ENCODE measurements at places on chromosomes 16 and 17.

GRCh38 chr17:5661491-5662125 is 77.3 kb upstream of the NLRP1 start:
- DNase-seq: no peak

GRCh38 chr17:20256144-20256543 is 211.2 kb downstream of the LGALS9B start:
- no peak for DNase-seq

DNA sequence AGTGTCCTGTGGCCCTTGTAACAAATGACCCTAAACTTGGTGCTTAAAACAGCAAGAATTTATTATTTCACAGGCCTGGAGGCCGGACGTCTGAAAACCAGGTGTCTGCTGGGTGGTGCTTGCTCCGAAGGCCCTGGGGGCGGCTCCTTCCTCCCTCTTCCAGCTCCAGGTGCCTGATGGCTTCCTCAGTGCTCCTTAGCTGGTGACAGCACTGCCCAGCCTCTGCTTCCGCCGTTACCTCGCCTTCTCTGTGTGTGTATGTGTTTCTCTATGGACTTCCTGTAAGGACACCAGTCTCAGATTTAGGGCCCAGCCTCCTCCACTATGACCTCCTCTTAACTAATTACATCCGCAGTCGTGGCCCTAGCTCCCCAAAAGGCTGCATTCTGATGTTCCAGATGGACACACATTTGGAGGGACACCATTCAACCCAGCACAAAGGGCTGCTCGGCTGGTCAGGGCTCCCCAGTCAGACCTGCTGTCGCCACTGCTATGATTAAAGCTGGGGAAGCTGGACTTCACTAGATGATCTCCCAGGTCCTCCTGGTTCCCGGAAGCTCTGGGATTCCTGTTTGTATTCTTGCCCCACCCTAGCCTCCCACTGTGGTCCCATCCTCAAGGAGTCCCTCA is 172.8 kb downstream of the IRF8 start:
- no peak for DNase-seq

DNA sequence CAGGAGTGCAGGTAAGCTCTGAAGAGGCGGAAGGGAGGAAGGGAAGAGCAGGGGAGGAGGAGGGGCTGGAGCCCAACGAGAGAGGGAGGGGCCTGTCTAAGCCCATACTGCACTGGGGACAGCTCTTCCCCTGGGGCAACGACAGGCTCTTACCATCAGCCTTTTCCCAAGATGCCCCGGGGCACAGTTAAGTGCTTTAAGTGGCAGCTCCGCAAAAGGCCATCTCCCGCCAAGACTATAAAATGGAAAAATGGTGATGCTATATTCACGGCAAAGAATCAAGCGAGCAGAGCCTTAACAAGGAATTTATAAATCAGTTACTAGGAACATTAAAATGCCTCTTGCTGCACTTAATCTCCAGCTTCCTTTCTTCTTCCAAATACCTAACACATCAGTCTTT is 110.2 kb upstream of the NLRP1 start:
- peak; percentile 59 for DNase-seq

GRCh38 chr16:75222271-75222783 is 3.5 kb downstream of the CTRB1 start:
- DNase-seq: no peak

- no peak for DNase-seq
Observed at GRCh38 chr17:44928136-44928535, 12.8 kb upstream of the GFAP start.

- DNase-seq: no peak
Observed at GRCh38 chr16:16126896-16127295, 96.4 kb downstream of the ABCC6 start.

DNA sequence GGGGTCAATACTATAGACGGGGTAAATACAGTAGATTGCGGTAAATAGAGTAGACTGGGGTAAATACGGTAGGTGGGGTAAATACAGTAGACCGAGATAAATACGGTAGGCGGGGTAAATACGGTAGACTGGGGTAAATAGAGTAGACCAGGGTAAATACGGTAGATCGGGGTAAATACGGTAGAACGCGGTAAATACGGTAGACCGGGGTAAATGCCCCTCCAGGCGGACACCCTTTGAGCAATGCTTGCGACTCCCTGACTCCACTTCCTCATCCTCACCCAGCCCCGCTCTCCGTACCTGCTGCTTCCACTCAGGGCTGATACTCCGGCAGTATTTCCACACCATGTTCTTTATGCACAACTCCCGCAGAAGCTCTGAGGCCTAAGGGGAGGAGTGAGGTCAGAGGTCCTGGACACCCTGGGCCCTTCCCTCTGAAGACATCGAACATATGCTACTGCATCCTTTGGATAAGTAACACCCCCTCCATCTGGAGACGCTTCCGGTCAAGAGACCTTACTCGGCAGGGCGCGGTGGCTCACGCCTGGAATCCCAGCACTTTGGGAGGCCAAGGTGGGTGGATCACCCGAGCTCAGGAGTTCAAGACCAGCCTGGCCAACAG is 13.3 kb upstream of the CRK start:
- DNase-seq: no peak

DNA sequence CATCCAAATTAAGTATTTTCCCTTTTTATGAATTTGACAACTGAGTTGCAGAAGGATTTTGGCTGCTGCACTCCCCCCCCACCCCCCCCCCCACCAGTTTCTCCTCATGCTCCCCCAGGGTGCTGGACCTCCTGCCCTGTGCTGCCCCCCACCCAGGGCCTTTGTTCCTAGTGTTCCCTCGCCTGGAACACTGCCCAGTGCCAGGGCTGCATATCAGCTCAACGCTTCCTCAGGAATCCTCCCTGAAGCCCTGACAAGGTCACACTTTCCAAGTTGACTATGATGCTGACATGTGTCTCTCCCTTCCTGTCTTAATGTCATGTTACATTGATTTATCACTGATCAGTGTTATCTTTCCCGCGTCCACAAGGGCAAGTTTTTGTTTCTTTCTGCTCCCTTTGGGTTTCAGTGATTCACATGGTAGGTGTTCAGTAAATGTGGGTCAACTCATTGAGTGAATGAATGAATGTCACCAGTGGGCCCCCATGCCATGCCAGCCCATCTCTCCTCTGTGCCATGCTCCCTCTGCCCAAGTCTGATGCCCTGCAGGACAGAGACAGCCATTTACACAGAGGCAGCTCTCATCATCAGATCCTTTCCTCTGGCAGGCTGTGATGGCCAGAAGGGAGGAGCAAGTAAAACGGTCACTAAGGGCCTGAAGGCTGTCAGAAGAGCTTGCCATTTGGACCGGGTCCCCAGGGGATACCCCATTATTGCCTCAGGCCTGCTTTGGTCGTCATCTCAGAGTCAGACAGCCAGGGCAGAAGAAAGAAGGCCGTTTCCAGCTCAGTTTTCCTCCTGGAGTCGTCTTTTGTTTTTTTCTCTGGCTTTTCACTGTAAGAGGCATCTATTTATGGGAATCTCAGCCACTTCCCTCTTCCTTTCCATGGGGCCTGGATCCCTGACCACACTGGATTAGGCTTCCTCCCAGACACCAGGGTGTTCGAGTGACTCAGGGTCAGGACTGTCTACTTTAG is 386.2 kb downstream of the SNX29 start:
- DNase-seq: no peak

GRCh38 chr17:36525888-36526287 is 8.8 kb downstream of the MYO19 start:
- no peak for DNase-seq

GRCh38 chr17:80261159-80261894 is 675 bp downstream of the RNF213 start:
- DNase-seq: peak; percentile 52

DNA sequence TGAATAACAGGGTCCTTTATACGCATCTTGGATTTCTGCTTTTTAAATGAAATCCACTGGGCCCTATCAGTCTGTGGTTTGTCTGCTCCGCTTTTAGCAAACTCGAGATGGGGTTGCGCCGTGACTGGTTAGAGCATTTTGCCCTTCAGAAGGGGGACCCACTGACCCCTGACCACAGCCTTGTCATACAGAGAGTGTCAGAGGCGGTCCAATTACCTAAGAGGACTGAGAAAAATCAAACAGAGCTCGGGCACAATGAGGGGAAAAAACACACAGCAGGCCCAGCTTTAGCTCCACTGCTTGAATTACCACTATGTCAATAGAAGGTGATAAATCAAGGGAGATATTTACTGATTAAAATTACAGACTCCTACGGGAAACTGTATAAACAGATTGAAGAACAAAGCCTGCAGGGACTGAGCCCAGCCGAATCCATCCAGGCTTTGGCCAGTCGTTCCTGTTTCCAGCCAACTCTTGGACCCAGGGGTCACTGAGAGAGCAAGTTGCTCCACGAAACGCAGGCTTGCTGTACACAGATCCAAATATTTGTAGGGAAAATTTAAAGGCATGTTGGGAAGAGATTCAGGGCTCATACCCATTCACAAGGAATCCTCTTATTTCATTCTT is 131.9 kb upstream of the ZFHX3 start:
- no peak for DNase-seq

GRCh38 chr16:50640391-50640790 is 40.7 kb downstream of the SNX20 start:
- DNase-seq: no peak

DNA sequence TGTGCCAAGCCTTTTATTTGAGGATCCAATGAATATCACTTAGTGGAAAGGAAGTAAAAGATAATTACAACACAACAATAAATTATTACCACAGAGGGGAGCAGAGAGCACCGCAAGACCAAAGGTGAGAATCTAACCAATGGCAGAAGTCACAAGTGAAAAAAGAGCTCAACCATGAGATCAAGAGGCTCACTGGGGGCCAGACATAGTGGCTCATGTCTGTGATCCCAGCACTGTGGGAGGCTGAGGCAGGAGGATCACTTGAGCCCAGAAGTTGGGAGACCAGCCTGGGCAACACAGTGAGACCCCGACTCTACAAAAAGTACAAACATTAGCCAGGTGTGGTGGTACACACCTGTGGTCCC is 17.7 kb downstream of the ANKRD11 start:
- no peak for DNase-seq

GRCh38 chr16:8355675-8356074 is 234.6 kb downstream of the TMEM114 start:
- peak; percentile 76 for DNase-seq

- no peak for DNase-seq
Observed at GRCh38 chr17:57948555-57949420, 6.4 kb downstream of the CUEDC1 start.

- peak; percentile 80 for DNase-seq
Observed at GRCh38 chr16:77788181-77789084, at the start of gene VAT1L. Gene VAT1L (plus strand): TSS chr16:77788564. CDS start chr16:77788683, 119 bp downstream.

DNA sequence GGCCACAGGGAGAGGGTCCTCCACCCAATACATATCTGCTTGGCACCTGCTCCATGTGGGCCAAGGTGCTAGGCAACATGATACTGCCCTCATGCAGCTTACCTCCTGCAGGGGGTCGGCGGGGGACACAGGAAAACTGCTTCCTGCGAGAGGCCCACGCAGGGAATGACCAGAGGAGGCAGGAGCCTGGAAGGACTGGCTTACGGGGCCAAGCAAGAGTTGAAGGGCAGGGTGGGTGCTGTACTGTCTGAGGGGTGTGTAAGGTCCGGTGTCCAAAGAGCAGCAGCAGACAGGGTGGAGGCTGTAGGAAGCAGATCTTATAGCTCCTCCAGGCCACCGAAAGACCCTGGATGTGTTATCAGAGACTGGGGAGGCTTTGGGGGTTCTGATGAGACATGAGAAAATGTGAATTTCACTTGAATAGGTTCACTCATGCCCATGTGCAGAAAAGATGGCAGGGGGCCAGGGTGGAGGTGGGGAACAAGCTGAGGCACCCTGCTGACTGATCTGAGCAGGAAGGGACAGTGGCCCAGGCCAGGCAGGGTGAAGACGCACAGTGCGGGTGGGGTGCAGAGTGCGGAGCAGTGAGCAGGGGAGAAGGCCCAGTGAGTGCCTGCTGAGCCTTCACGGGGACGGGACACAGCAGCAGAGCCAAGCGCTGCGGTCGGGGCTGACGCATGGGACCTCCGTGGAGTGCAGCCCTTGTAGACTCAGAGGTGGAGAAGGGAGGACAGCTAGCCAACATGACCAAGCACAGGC is 8.3 kb downstream of the FLCN start:
- DNase-seq: no peak

GRCh38 chr16:11636172-11636721 is 32.0 kb upstream of the SNN start:
- DNase-seq: peak; percentile 41

- DNase-seq: peak; percentile 16
Observed at GRCh38 chr17:60832151-60832585, 154.5 kb downstream of the BCAS3 start.

GRCh38 chr17:73823684-73824083 is 179.4 kb upstream of the SDK2 start:
- DNase-seq: no peak

- DNase-seq: no peak
Observed at GRCh38 chr17:32849879-32850278, 27.0 kb downstream of the MYO1D start.

DNA sequence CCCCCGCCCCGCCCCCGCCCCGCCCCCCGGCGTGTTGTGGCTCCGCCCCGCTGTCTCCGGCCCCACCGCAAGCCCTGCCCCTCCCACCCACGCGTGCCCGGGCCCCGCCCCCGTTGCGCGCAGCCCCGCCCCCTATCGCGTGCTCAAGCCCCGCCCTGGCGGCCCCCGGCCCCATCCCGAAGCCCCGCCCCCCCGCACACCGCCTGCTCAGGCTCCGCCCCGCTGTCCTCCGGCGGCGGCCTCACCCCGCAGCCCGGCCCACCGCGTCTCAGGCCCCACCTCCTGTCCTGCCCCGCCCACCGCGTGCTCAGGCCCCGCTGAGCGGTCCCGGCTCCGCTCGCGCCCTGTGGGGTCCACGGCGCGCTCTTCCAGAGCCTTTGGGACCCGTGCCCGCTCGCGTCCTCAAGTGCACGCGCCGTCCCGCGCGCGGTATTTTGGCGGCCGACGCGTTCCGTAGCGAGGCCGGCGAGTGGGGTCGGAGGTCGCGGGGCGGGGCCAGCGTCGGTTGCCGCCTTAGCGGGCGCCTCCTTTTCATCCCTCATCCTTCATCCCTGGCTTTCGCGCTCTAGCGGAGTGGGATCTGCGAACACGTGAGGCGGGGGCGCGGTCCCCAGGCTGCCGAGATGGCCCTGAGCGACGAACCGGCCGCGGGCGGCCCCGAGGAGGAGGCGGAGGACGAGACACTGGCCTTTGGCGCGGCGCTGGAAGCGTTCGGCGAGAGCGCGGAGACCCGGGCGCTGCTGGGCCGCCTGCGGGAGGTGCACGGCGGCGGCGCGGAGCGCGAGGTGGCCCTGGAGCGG is at the start of gene TBCD:
TSS of gene TBCD (plus strand) at position 495 of the 800 bp plus-strand sequence. CDS start at position 624, 129 bp downstream.
- peak; percentile 98 for DNase-seq

- DNase-seq: no peak
Observed at GRCh38 chr16:22694887-22695382, 119.0 kb upstream of the HS3ST2 start.

DNA sequence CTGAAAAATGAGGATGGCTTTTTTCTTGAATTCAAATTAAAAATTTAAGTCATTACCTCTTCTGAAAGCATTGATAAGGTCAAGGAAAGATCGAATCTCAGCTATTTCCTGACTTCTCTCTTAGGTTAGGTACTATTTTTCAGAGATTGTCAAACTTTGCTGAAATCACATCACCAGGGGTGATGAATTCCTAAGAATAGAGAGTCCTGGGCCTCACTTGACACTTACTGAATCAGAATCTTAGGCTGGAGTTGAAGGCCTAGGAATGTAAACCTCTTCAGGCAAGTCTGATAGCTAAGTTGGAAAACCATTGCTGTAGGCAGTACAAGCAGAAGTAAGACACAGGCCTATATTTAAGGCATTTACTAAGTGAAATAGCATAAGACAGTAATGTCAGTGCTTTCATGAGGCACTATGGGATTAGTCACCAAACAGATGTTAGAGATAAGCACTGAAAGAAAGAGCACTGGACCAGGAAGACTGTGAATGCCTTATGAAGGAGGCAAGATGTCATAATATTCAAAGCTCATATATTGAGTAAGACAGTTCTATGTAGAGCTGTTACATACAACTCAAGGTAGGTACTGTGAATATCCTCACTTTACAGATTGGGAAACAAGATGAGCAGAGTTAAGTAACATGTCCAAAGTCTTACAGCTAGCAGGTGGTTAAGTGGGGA is 21.5 kb downstream of the DCAF7 start:
- no peak for DNase-seq
